Esophagus squamous epithelium (tissue), 5 donors: ENCODE measurements at places on chromosomes 5 and 9.

DNA sequence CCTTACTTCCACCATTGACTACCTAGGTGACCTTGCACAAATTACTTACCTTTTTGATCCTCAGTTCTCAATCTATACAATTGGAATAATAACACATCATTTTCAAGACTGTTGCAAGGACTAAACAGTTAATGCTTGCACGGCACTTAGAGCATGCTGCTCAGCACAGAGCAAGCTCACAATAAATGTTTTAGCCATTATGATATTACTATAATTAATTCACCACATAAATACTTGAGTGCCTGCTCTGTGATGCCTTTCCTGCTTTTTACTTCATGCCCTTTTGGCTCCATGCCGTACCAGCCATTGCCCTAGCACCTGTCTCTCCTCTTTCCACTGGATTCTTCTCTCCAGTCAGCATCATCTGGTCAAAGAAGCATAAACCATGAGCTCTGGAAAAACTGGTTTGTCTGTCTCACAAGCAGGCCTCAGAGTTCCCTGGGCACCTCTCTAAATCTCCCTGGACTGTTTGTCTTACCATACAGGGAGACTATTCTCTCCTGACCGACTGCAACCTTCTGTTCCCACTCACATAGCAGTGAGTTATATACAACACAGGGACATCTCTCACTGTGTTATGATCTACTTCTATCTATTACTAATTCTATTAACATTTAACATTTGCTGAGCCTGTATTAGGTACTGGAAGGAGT, 260.4 kb upstream of the ADRA1B start:
- DNase-seq, result no peak

GRCh38 chr9:88816141-88816540, 175.1 kb upstream of the S1PR3 start:
- DNase-seq, result no peak

GRCh38 chr5:107919361-107919760, 248.6 kb upstream of the EFNA5 start:
- DNase-seq, result no peak

- no peak for DNase-seq
These were observed 47.2 kb downstream of the STK10 start for GRCh38 chr5:172140866-172141265.

DNA sequence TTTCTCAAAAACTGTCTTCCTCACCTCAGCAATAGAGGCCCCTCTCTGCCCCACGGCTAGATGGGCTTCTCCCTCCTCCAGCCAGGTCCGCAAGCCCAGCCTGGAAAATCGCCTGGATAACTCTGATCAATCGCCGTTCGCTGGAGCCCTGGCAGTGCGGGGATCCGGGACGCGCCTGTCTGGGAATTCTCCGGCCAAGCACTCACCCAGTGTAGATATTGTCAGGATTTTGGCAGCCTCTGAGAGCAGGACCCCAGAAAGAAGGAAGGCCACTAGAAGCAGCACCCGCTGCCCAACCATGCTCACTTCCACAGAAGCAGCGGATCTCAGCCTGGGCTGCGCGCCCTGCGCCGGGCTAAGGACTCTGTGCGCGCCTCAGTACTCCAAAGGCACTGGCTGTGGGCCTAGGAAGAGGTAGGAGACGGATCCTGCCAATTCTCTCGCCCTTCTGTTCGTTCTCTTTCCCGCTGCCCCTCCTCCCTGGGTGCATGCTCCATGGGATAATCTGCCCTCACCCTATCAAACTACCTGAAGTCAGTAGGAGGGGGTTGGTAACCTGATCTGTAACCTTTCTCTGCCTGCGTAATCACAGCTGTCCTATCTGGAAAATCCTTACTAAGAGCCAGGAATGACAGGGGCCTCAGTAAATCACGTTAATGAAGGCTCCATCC, at the start of gene UGT3A1:
Gene UGT3A1 (minus strand): TSS at position 450 of the 671 bp plus-strand sequence. CDS start 150 bp downstream, at position 300.
- no peak for DNase-seq

- no peak for DNase-seq
These were observed 204.1 kb downstream of the EBF1 start for GRCh38 chr5:158895588-158895987.
